ENCODE measurements at places on chromosomes 2 and 18. TPM values are rescaled to one million over a fixed set of nuclear protein-coding genes. Genes with fewer than 3 reads are reported as not detected.

DNA sequence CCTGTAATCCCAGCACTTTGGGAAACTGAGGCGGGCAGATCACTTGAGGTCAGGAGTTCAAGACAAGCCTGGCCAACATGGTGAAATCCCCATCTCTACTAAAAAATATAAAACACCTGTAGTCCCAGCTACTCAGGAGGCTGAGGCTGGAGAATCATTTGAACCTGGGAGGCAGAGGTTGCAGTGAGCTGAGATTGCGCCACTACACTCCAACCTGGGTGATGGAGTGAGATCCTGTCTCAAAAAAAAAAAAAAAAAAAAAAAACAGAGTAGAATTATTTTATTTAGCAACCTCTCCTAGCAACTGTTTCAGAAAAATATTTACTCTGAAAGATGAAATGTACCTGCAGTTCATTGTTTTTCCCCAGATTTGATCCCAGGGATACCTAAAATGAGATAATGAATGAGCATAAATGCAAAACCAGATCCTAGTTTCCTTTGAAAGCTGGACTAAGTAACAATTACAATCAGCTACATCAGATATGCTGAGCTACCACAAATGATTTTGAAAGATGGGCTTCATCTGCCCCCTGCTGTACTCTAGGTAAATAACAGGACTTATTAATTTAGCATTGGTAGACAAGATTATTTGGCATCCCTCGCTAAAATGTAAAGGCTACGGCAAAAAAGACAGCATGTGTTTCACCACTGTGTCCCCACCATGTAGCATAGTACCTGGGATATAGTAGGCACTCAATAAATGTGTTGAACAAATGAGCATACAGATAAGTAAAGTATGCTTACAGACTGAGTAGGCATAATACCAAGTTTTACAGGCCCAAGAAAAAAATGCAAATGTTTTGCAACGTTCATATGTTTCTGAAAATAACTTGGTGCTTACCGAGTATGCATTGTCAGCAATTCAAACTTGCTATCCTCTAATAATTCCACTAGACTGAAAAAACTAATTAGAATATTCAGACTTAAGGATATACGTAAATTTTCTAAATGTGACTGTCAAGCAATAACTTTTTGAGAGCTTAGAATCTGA lies 102.5 kb downstream of the ATL2 start:
- no peak for DNase-seq

- DNase-seq, result no peak
Measured at GRCh38 chr2:181613241-181613640, 43.7 kb downstream of the CERKL start.

DNA sequence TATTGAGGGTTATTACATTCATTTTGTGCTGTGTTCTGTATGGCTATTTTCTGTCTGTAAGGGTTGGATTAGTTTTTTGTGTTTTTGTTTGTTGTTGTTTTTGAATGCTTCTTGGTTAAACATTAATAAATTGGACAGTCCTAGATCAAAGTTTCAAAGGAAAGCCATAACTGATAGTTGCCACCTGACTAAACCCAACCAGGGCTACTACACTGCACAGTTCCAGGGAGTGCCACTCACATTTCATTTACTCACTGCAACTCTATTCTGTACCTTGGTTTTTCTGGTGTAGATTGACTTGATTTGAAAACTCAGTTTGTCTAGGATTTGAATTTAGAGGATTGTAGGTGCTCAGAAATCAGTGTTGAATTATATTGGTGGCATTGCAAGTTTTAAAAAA lies 6.4 kb downstream of the MYL12B start:
- no peak for DNase-seq

The MAL gene
- 264 TPM for total RNA-seq

DNA sequence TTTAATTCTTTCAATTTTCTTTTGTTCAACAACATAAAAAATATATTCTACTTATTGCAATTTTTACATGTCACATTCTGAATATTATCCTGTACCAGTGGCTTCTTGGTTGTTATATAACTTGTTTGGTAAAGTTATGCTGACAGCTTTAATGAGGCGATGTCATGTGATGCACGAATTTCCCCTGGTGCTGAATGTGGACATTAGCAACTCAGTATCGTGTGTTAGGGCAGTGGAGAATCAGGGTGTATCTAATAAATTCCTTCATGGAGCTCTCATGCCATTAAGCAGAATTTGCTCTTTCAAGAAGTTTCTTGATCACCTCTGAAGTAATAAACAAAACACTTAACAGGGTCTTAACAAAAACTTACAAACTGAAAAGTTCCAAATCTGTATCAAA lies 99.6 kb upstream of the DNMT3A start:
- DNase-seq, result no peak

DNA sequence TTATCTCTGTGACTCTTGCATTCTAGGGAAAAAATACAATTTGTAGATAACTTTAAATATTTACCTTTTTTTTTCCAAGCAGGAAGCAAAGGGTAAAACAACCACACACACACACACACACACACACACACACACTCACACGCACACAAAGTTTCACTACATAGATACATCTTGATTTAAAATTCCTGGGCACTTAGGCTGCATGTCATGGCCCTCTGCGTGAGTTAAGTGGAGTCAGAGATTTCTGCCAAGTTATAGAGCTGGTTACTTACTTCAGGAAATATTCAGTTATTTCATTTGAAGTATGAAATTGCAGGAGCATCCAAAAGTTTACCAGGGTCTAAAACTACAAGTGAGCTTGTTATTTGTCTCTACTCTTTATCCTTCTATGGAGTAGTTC lies 612.0 kb downstream of the IRS1 start:
- no peak for DNase-seq

GRCh38 chr2:29113891-29114321 lies 1.3 kb upstream of the CLIP4 start:
- no peak for DNase-seq

DNA sequence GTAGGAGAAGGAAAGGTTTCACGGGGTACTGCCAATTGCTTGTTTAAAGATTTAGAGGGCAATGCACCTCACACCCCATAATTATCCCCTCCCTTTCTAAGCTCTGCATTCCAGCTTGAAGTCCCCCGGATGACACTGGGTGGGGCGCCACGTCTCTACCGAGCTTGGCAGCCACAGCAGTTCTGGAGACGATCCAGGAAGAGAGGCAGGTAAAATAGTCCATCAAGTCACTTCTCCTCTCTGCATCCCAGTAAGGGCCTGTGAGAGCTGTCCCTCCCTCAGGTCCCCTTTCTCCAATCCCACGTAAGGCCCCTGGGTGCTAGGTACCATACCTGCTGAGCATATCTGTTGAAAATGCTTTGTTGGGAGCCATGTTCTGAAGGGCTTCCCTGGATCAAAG lies 65.7 kb downstream of the CAPN13 start:
- DNase-seq, result no peak

DNA sequence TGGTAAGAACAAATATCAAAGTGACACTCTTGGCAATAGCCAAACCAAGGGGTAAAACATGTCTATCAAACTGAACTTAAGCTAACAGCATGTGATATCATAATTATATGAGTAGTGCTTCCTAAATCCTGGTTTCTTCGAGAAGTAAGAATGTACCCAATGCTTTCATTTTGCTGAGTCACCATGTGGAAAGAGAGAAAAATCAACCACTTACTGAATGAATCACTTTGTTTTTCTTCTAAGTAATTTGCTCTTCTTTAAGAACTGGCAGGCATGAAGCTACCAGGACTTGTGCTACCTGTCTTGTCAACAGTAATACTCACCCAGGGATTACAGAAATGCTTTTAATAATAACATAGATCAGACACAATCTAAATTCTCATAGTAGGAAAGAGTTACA lies 19.0 kb upstream of the DUSP19 start:
- DNase-seq, result no peak
